Hair follicle dermal papilla cell (primary cell): ENCODE measurements at places on chromosomes 6 and 20. TPM values are rescaled to one million over a fixed set of nuclear protein-coding genes. Genes with fewer than 3 reads are reported as not detected.

Gene RIMS4
- total RNA-seq, result under 0.01 and 0.16 TPM in 2 replicates

Gene DZANK1
- 0.85 and 1.1 TPM in 2 replicates for total RNA-seq

Gene SRXN1
- total RNA-seq, result 57.0 and 59.7 TPM in 2 replicates

Gene HEY2
- total RNA-seq, result 2.2 and 2.3 TPM in 2 replicates

Gene FOXQ1
- 0.24 and 1.5 TPM in 2 replicates for total RNA-seq

Gene CRISP3
- total RNA-seq, result not detected in 2 replicates

Gene SSTR4
- 0.16 TPM in 1 of 2 replicates, not detected in the other for total RNA-seq

Gene ZSCAN23
- total RNA-seq, result 4.0 and 4.5 TPM in 2 replicates
